Amygdala (tissue), 56 donors: ENCODE measurements at places on chromosomes 12 and 14.

DNA sequence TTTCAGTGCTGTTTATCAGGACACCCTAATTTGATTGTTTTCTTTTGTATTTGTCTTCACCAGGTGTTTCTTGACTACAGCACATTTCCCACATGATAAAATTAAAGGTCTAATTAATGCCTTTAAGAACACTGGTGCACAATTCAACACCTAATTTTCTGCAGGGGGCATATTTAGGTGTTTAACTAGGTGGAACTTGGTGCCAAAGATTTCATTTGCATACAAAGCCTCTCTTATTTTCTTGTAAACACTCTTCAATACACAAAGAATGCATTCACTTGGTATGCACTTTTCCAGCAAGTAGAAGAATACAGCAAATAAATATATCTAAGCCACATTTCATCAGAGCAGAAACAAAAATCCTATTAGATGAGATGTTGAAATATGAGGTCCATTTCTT, 646.2 kb upstream of the FOXG1 start:
- DNase-seq = no peak

DNA sequence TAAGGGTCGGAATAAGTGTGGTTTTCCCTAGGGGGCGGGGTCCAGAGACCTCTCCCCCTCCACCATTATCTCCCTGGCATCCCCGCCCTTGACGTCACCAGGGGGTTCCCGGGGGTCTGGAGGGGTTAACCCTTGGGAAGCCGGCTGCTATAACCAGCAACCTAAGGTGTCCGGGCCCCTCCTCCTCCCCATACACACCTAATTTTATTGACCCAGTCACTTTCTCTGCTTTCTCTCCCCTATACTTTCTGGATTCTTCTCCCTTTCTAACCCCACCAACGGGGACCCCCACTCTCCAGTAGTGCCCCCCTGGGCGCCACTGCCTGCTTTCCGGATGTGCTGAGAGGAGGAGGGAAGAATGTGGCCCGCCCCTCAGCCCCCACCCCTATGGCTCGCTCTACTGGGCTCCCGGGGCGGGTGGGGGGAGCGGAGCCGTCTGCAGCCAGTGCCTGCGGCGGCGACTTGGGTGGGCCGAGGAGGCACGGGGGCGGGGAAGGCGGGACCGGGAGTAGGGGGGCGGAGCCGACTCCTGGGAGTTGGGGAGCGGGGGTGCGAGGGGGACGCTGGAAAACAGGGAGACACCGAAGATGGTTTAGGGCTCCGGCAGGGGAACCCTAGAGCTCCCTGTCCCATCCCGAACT, 1.8 kb downstream of the GLI1 start:
- DNase-seq = no peak

- DNase-seq = no peak
Measured at GRCh38 chr12:78550831-78551230, 313.7 kb upstream of the SYT1 start.

DNA sequence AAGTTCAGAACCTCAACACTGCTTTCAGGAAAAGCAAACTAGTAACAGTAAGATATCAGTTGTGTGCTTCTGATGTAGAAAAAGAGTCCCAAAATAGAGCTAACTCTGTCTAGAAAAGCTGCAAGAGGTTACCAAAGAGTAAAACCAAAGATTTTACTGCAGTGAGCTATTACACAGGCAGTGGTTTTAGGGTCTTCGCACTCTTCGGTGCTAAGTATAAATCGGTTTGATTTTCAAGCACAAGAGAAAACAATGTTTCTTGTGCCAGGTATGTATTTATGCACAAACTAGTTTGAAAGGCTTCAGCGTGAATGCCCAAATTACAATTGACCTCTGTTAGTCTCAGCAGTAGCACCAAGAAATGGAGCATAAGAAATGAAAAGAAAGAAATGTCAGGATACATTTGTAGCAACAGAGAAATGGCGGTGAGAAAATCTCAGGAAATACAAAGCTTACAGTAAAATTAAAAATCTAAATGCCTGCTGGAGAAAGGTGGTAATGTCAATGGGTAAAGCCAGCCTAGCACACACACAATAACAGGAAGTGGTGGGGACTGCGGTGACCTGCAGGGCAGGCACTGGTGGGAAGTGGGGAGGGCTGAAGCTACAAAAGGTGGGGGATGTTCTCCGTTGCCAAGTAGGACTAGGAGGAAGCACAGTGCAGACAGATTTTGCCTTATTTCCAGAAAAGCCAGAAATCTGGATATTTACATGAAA, 18.0 kb upstream of the DYRK2 start:
- no peak for DNase-seq

GRCh38 chr14:104361101-104361591, 218.4 kb upstream of the C14orf180 start:
- DNase-seq = no peak

DNA sequence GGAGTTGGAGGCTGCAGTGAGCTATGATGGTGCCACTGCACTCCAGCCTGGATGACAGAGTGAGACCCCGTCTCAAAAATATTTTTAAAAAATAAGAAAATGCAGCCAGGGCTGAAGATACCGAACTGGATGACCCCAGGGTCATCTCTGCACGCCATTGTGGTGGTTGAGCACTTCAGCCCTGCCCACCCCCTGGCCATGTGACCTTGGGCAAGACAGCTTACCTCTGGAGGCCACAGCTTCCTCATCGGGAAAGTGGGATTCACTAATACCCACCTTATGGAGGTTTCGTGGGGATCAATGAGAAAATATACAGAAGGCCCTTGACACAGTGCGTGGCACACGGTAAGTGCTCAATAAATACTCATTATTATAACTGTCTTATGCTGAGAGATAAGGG, 25.5 kb downstream of the MVK start:
- DNase-seq = no peak

GRCh38 chr14:101719045-101719645, 42.4 kb upstream of the PPP2R5C start:
- no peak for DNase-seq

- DNase-seq = no peak
Measured at GRCh38 chr14:67487937-67488893, at the start of gene TMEM229B. Gene TMEM229B, minus strand, starts transcription at chr14:67488721. Its CDS starts 14,798 bp downstream, at chr14:67473923.

DNA sequence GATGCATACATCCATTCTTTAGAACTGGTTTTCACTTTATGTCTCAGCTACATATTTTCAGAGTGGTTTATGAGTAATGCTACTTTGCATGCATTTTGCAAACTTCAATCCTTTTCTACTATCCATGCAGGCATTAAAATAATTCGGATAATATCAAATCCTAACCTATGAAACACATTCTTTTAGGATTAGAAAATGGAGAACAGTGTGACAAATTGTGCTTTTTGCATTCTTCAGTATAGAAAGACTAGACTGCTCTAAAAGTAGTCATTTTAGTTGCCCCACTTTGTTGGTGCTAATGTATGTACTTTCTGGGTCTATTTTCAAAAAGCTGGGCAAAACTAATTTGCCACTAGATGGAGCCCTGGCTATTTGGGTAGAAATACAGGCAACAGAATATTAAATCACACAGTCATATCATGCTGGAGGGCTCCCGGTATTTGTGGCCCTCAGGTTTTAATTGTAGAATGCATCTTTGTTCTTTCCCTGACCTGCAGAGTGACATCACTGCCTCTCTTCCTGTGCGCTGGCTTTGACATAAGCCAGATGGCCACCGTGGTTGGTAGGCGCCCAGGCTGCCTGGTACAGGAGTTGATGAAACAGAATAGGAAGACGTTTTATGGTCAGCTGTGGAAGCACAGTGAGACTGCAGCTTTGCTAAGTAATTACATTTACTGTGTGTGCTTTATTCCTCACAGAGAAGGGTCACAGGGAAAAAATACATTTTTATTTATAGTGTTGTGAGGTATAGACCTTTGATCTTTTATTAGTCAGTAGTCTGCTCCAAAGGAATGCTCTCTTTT, 28.1 kb downstream of the MSRB3 start:
- DNase-seq = no peak

- DNase-seq = no peak
Measured at GRCh38 chr12:51785906-51786305, 62.6 kb downstream of the FIGNL2 start.

GRCh38 chr12:128969480-128970055, 116.3 kb downstream of the GLT1D1 start:
- DNase-seq = no peak

DNA sequence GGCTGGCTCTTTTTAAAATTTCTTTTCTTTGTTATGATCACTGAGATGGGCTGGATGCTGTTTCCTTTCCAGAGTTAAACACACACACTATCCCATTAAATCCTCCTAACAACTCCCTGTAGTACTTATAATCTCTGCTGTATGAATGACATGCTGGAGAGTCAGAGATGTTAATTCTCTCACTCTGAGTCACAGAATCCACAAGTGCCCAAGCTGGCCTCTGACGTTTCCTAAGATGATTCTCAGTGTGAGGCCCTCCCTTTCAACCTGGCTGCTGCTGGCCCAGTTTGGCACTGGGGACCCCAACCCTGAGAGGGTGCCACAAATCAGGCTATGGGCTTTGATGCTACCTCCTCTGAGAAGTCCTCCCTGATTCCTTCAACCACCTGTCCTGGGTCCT, 5.4 kb downstream of the NOS1 start:
- DNase-seq = no peak

GRCh38 chr14:75864352-75864751, 117.4 kb downstream of the TGFB3 start:
- DNase-seq = no peak

DNA sequence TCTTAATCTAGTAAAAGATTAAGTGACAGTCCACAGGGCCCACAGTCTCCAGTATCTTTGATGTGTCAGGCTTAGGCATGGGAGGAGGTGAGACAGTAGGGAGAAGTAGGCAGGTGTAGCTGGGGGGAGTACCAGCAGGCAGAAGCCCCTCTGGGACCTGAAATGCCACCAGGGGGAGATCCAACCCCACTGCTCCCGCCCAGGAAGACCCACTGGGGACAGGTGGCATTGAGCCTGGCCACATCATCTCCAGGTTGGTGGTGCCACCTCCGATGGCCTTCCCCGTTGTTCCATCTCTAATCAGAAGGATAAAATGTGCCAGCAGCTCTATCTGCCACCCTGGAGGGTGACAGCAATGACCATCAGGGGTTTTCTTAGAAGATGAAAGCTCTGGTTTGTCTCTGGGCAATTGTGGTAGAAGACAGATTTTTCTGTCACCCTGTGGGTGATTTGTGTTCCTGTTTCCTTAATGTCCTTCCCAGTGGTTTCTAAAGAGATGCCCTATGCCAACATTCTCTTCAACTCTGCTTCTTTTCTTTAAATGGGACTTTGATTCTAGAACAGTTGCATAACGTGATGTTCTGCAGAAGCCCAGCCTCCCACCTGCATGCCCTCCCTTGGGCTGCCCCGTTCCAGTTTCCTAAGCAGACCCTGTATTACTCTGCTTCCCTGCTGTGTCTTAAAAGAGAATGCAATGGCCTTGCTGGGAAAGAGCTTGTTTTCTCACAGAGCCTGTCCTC, 12.3 kb upstream of the SERPINA12 start:
- no peak for DNase-seq

DNA sequence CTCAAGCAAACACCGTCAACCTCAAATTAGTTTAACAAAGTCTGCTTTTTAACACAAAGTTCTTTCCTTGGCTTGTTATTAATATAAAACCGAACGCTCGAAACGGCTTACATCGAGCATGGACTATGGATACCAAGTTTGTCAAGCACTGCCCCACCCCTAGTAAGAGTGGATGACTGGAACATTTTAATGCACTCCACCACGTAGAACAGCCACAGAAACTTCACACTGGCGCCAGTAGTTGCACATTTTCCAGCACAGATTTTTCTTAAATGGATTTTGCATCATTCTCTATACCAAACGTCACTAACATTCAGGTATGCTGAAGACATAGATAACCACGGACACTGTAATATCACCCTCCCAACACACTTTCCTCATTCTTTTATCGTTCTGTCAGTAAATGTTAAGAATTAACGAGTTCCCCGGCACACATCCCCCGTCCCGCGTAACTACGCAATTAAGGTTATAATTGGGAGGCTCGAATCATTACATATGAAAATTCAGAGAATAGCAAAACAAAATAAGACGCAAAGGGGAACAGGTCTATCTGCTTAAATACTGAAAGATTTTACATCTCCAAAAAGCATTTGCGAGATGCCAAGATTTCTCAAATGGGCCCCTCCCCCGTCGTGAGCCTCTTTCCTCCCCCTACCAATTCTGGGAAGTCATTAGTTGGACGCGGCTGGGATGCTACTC, 990 bp downstream of the FERMT2 start:
- DNase-seq = no peak

GRCh38 chr14:61887628-61888027, 125.4 kb downstream of the SNAPC1 start:
- DNase-seq = no peak

GRCh38 chr12:124613151-124613585, 45.8 kb upstream of the NCOR2 start:
- no peak for DNase-seq

- no peak for DNase-seq
Measured at GRCh38 chr14:100539766-100540140, 47.5 kb downstream of the BEGAIN start.

GRCh38 chr12:71691504-71692129, 5.7 kb downstream of the TMEM19 start:
- DNase-seq = no peak

- no peak for DNase-seq
Measured at GRCh38 chr14:61140872-61141271, 140.3 kb downstream of the TMEM30B start.

GRCh38 chr14:95774265-95775160, 60.6 kb upstream of the TCL1A start:
- DNase-seq = no peak

DNA sequence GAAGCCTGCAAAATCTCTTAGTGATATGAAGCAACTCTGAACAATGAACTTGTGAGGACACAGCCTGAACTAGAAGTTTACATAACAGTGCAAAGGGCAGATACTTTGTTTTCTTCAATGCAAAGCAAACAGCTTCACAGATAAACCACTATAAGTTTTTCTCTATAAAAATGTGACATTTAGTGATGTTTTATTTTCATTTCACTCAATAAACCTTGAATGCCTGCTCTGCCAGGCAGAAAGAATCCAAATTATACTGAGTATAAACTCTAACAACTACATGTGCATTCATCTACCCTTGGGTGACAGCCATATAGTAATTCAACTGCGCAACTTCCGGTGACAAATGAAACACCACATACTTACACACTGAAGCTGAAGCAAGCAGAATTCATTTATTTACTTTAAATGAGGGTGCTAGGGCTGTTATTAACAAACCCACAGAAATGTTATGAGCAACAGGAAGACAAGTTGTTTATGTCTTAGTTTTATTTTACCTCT, 10.3 kb downstream of the DCP1B start:
- DNase-seq = no peak

DNA sequence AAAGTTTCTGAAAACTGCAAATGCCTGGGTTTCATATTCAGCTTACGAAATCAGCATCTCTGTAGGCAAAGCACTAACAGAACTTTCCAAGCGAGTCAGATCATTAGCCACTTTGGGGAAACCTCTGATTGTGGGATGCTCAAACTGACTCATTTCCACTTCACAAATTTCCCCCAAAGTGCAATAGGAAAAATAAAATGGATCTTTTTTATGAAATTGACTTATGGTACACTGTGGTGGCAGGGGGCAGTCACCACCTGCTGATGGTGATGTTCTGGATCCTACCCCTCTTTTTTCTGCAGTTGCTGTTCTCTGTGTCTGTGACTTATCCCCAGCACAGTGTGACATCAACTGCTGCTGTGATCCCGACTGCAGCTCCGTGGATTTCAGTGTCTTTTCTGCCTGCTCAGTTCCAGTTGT, 5.6 kb downstream of the TCTN1 start:
- DNase-seq = no peak

GRCh38 chr14:32697114-32697513, 241.6 kb upstream of the NPAS3 start:
- DNase-seq = no peak

- DNase-seq = no peak
Measured at GRCh38 chr14:67746927-67747326, 45.2 kb downstream of the RDH12 start.
